Femur (tissue), 1 donor: ENCODE measurements at places on chromosomes 2 and 18.
A peak's percentile ranks its signal among the peaks of the same experiment; 100 is the strongest.

DNA sequence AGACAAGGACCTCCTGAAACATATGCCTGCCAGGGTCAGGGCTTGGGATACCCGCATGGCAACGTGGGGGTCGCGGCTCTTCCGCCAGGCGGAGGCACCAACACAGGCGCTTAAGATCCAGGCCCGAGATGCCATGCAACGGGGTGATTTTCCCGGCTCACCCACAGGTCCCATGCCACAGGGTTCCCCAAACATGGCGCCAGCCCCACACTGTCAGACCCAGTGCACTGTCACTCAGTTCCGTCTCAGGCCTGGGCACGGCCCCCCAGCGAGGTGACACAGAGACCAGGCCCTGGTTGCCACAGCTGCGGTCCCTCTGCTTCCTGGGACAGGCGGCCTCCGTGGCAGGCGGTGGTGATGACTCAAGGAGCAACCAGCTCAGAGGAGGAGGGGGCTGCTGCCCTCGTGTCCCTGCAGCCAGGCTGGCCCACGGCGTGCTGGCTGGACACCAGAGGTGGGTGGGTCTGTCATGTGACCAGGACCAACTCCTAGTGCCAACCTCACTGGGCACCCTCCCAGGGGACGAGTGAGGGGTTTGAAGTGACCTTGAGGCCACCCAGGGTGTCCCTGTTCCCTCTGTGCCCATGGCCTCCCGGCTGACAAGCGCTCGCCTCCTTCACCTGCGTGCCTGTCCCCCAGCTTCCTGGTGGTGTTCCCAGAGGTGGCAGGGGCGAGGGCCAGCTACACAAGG, 4.9 kb downstream of the PDCD1 start:
- peak; percentile 28 for DNase-seq

DNA sequence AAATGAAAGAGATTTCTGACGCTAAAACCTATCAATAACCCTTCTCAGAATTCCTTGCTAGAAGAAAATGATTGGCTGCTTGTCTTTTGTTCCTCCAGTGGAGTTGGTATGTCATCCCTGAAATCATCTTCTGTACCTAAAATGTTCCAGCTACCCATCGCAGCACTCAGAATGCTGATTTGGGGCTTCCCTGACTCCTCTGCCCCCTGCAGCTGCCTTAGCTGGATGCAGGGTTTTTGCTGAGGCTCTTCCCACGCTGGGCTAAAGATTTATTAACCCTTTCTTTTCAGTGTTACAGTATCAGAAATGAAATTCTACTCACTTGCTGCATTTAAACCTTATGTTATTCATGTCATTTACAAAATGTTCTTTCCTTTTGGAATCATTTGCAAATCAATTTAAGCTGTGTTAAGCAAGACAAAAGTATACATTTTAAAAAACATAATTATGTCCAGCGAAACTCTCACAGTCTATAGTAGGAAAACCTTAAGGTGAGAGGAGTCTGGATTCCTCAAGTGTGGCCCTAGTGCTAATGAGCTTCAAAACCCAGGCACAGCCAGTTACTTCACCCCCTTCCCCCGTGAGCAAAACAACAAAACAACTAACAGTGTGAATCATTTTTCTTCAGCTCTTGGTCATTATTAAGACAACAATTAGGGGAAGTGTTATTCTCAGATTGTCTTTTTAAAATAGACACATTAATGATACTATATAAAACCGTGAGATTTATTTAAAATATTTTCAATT, 32.8 kb downstream of the PKP4 start:
- no peak for DNase-seq

- DNase-seq: no peak
These were observed 5.4 kb downstream of the ITGAV start for GRCh38 chr2:186595219-186595618.

DNA sequence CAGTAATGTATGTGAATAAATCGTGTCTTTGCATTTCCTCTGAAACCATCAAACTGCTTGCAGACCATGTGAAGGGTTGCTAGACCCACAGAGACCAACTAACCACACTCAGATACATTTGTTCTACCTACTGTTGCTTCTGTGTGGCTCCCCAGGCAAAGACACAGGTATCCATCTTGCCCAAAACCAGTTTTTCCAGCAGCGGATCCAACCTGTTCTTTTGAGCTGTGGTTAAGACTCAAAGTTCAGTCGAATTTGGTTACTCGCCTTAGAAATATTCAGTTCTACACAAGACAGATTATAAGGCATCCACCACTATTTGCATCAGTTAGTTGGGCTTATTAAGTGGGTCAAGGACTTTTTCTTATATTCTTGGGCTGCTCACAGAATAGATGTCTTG, 276.2 kb upstream of the EPHA4 start:
- DNase-seq: no peak

GRCh38 chr2:182558564-182558963, 131.7 kb upstream of the PDE1A start:
- DNase-seq: no peak

GRCh38 chr18:38420611-38421010, 855.0 kb upstream of the CELF4 start:
- no peak for DNase-seq

GRCh38 chr2:61951881-61952280, 46.4 kb downstream of the COMMD1 start:
- no peak for DNase-seq

- no peak for DNase-seq
These were observed 211.4 kb upstream of the SLC39A10 start for GRCh38 chr2:195445639-195446038.
